GM04503 (cell line): ENCODE measurements at places on chromosomes 1 and 21.

DNA sequence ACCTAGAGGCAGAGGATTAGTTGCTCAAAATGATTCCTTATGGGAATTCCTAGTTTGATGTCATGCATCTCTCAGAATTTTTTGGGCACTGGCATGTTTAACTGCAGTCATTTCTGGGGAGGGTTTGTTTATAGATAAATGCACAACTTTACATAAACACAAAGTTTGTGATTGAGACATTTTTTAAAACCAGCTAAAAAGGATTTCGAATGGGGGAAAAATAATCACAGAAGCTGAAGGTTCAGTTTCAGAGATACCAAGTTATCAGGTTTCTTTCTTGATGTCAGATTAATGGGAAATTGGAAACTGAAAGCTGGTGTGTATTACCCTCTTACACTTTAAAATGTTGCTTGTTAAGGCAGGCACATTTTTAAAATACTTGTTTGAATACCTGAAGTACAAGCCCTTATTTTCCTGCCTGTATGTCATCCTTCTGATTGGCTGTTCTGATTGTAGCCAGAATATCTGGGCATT, 72.1 kb downstream of the DISP1 start:
- no peak for DNase-seq

DNA sequence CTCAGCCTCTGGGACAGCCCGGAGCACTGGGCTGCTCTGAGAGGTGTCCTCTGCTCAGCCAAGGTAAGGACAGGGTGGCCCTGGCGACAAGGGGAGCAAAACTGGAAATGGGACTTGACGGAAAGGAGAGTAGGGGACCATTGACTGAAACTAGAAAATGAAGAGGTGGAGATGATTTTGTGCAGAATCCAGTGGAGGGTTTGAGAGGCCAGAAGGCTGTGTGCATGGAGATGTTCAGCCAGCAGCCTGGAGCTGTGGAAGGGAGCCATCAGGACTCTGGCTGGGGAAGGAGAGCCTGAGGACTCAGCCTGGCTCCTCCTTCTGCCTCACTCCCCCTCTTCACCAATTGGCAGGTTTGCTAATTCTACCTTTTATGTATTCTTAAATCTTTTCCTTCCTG, 114.2 kb downstream of the EDEM3 start:
- DNase-seq, result no peak

DNA sequence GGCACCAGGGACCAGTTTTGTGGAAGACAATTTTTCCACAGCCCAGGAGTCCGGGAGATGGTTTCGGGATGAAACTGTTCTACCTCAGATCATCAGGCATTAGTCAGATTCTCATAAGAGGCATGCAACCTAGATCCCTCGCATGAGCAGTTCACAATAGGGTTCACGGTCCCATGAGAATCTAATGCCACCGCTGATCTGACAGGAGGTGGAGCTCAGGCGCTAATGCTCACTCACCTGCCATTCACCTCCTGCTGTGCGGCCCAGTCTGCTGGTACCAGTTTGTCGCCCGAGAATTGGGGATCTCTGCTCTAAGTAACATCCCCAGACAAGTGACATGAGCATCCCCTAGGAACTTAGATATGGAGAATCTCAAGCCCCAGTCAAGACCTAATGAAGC, 180.7 kb downstream of the COQ8A start:
- no peak for DNase-seq

DNA sequence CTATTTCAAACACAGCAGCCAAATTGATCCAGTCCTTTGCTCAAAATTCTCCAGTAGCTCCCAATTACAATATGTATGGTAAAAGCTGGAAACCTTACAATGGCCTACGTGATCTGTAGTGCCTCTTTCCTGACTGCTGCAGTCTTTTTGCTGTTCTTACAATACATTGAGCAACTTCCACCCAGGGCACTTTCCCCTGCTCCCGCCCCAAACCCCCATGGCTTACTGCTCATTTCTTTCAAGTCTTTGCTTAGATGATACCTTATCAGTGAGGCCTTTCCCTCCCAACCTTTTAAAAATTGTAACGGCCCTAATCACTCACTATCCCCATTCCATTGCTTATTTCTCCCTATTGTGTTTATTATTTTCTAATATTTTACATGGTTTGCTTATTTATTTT, 43.9 kb upstream of the APOBEC4 start:
- no peak for DNase-seq

GRCh38 chr21:45555557-45556301, 13.5 kb upstream of the SLC19A1 start:
- peak; percentile 64 for DNase-seq

DNA sequence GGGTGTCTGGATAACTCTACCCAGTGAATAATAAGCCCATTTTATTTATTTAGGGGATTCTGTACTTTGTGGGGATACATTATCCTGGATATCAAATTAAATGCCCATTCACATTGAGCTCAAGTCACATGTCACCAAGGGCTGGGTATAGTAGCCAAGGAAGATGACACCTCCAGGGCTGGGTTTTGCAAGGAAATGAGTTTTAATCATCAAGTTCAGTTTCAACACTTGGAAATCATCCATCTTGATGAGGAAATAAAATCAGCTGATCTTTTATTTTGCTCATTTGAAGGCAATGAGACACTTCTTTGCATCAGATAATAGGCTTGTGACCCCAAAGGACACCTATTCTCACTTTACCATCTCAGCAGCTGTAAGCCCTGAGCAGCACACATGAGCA, 80.0 kb upstream of the TNR start:
- peak; percentile 6 for DNase-seq

- DNase-seq, result peak; percentile 21
These were observed 14.1 kb downstream of the INPP5B start for GRCh38 chr1:37932759-37933158.

GRCh38 chr21:44802396-44803153, 955 bp upstream of the UBE2G2 start:
- DNase-seq, result no peak

- no peak for DNase-seq
These were observed 26.3 kb downstream of the PRDX6 start for GRCh38 chr1:173503391-173503790.

- DNase-seq, result no peak
These were observed 20.0 kb downstream of the ITGB2 start for GRCh38 chr21:44900559-44901251.

DNA sequence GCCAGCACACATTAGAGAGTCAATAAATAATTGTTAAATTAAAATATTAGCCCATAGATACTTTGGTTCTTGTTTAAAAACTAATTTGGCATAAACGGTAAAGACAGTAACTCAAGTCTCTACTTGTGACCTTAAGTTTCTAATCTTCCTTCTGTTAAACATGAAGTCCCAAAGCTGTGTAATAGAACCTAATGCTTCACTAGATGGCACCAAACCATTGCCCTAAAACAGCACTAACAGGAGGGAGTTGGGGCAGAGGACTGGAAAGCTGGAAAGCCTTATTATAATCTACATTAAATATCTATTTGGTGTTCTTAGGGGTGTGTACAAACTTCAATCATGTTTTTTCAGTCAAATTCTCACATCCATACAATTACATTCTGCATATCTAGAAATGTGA, 176.7 kb downstream of the OLFM3 start:
- DNase-seq, result peak; percentile 1

DNA sequence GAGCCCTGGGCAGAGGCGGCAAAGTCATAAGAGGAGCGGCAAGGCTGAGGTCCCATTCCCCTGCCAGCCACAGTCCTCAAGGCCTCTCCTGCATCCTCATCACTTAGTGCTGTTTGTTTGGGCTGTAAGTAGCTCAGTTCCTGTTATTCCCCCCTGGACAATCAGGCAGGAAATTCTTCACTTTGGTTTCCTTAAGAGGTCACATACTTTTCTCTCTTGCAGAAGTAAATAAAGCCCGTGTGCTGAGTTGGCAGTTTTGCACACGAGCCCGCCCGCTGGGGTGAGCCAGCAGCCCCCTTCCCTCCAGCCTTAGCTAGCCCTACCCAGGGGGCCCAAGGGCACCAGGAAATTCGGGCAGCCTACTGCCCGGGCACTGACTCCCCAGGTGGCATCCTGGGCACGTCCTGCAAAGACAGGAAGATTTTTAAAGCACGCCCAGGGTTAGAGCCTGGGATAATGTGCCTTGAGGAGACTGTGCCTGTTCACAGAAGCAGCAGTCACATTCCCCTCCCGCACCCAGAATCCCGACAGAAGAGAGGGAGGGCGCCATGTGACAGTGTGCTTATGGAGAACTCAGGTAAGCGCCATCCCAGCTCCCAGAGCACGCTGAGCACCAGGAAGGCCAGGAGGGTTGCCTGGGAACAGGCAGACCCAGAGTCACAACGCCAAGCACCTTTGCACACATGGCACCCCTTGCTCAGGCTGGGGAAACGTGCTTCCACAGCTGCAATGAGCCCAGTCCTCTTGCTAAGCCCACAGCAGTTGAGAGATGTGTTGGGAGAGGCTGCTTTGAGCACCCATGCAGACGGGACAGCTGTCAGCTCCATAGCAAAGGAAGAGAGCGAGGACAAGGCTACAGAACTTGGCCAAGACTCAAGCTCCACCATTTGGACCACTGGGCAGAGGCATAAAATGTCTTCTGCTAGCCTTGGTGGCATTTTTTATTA, 144.5 kb upstream of the TMEM51 start:
- no peak for DNase-seq

- DNase-seq, result no peak
These were observed 18.4 kb upstream of the CLSTN1 start for GRCh38 chr1:9842073-9842711.

DNA sequence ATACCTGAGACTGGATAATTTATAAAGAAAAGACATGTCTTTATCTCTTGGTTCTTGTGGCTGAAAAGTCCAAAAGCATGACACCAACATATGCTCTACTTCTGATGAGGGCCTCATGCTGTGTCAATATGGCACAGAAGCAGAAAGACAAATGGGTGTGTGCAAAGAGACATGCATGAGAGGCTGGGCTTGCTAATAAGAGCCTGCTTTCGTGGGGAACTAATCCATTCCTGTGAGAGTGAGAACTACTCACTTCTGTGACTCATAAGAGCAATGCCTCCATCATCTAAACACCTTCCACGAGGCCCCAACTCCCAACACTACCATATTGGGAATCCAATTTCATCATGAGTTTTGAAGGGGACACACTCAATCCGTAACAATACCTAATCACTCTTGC, 340.0 kb upstream of the DUSP10 start:
- no peak for DNase-seq

- DNase-seq, result no peak
These were observed 5.4 kb downstream of the NEK7 start for GRCh38 chr1:198162091-198162767.

DNA sequence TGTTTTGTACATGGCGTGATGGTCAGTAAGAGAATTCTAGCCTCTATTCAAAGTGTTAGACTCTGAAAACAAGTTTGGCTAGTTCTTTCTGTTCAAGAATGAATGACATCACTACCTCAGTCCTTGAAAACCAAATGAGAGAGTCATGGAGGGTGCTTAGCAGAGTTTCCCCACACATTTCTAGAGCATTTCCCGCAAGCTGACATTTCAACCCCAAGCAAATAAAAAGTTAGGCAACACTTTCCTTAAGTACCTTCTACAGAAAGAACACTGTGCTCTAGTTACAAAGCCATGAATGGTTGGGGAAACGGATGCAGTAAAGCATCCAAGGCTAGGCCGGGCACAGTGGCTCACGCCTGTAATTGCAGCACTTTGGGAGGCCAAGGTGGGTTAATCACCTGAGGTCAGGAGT, 47.9 kb upstream of the SLC44A3 start:
- no peak for DNase-seq

DNA sequence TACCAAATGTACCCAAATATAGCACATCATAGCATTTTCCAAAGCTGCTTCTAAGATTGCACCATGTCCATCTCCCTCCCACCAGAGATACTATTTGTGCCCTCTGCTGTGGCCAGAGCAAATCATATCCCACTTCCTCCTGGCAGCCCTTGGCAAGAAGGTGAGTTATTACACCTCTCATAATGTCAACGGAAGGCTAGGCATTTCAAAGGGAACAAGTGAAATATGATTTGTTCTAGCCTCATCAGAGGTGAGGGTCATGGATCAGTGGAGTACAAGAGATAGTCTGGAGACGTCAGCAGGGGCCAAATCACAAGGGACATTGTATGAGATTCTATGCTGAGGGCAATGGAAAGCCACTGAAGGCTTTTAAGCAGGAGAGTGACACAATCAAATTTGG, 90.2 kb upstream of the BCAR3 start:
- DNase-seq, result no peak

DNA sequence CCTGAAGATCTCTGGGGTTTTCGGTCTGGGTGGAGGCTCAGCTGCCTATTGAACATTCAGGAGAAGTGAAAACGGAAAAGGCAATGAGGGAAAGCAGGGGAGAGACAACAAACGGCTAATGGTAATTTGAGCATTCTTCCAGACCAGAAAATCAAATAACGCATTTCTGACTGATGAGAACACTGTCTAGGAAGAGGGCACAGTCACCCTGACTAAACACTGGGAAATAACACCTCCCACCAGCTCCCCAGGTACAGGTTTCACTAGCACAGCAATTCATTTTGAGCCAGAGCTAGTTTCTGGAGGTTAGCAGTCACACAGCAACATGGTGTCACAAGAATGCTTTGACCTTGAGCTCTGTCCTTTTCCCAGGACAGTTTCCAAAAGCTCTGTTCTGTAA, 21.1 kb downstream of the NCF2 start:
- DNase-seq, result no peak
